ENCODE measurements at places on chromosomes 5 and 9.

- no peak for DNase-seq
Measured at GRCh38 chr9:126218359-126219125, 108.1 kb upstream of the MVB12B start.

- no peak for DNase-seq
Measured at GRCh38 chr9:20269620-20270019, 352.7 kb downstream of the MLLT3 start.

GRCh38 chr5:14760548-14761002, 96.1 kb downstream of the OTULIN start:
- no peak for DNase-seq

DNA sequence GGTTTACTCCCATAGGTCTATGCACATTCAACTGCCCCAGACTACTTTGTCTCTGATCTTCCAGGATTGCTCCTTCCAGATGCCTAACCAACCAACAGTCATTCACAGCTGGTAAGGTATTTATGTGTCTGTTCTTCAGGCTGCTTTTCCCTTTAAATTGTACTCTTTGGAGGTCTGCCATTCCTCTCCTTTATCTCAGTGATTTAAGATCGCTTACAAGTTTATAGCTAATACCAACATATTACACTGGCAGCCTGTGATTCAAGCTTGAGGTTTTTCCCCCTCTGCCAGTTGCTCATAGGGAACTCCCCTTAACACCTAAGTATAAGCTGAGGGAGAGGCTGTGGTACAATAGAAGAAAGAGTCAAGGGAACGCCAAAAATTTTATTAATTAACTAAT, 711.7 kb upstream of the EDIL3 start:
- DNase-seq, result no peak

DNA sequence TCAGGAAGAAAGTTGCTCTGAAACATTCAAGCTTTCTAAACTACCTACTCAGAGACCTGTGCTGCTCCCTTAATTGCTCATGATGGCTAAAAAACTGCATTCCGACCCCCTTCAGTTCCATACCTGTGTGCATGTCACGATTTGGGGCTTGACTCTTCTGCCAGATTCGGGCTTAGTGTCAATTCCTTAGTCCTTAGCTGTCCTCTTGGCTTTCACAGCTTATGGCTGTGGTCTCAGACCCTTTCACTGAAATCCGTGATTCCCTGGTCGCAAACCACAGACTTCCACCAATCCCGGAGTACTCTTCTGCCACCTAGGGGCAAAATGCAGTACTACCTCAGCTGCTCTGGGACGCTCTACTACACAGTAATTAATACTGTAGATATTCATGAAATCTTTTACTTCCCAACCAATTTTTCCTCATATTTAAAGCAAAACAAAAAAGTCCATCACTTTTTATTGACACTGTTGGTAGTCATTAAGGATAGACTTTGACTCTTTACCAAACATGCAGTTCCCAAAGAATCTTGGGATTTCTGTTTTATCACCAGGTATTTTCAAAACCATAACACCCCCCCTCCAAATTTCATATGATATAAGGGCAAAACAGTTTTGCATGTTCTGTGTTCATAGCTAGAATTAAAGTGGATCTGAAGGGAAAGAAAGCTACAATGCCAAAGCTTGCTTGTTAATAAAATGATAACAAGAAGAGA, 617.4 kb downstream of the SLCO4C1 start:
- peak; percentile 78 for DNase-seq

DNA sequence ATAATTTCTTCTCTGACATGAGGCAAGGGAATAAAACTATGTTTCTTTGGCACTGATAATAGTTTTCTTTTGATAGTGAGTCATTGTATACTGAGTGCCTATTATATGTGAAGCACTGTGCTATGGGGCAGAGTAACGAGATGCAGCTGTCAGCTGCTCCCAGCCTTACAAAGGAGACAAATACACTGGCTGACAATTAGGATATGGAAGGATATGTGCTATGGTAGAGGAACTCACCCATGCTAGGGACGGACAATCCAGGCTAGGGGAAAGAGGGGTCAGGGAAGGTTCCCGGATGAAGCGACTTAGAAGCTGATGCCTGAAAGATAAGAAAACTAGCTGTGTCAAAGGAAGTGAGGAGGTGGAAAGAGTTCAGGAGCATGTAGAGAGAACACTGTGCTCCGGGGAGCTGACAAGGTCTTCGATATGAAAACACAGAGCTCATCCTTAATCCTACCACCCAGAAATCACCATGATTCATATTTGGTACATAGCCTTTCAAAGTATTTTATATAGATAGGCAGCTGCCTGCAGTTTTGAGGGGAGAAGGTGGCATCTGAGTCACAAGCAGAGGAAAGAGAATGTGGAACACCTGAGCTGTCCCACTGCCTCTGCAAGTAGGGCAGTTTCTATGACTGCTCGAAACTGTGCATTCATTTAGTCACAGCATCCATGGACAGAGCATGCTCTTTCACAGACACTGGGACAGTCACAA, 12.1 kb downstream of the BSPRY start:
- DNase-seq, result no peak

- no peak for DNase-seq
Measured at GRCh38 chr5:132770476-132771159, 6.4 kb downstream of the SEPTIN8 start.
